ENCODE measurements at places on chromosomes 1 and 21.

DNA sequence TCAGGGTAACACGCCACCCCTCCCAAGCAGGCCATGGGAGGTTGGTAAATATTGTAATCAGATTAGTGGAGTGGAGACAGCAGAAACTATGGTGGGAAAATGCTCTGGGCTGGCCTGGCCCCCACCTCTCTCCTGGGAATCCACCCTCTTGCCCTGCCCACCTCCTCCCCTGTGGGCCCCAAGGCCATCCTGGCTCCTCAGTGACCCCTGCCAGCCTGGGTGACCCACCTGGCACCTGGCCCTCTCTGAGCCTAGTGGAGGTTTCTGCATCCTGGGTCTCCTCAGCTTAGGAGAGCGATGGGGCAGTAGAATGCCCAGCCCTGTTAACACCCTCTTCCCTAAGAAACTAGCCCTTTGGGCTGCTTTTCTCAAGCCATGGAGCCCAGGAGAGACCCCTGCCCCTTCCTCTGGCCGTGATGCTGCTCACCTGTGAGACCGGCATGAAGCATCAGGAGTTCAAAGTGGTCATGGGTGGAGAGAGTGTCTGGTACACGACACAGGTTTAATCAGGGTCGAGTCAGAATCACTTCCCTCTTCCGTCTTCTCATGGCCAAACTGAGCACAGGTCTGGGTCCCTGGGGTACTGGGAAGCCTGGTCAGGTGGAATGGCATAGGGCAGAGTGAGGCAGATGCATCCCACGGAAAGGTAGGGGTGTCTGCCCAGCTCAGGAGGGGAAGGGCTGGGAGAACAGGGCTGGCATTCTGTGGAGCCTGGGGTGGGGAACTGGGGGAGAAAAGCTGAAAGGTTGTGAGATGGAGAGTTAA is 10.7 kb upstream of the DMBX1 start:
- DNase-seq = no peak

DNA sequence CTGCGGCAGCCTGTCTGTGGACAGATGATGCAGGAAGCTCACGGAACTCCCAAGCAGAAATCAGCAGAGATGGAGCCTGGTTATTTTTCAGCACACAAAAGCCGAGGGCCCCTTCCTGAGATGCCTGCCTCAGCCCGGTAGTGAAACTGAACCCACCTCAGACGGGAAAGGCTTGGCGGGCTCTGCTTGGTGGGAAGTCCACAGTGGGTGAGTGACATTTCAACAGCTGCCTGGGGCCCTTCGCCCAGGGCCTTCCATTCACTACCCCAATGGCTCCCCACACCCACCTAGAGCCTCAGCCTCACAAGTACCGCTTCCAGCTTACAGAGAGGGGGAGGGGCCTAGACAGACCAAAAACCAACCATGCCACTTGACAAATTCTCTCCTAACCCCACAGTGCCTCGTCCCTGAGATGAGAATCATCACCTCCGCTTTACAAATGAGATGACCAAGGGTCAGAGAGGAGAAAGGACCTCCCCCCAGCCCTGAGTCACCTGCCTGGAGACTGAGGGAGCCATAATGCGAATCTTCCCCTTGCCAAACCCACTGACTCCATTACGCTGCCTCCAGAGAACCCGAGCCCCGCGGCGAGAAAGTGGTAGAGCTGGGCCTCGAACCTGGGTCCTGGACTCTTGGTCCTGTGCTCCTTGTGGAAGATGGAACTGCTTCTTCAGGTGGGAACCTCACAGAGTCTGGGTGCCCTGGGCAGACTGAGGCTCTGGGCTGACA is 3.4 kb upstream of the ECE1 start:
- DNase-seq = no peak

DNA sequence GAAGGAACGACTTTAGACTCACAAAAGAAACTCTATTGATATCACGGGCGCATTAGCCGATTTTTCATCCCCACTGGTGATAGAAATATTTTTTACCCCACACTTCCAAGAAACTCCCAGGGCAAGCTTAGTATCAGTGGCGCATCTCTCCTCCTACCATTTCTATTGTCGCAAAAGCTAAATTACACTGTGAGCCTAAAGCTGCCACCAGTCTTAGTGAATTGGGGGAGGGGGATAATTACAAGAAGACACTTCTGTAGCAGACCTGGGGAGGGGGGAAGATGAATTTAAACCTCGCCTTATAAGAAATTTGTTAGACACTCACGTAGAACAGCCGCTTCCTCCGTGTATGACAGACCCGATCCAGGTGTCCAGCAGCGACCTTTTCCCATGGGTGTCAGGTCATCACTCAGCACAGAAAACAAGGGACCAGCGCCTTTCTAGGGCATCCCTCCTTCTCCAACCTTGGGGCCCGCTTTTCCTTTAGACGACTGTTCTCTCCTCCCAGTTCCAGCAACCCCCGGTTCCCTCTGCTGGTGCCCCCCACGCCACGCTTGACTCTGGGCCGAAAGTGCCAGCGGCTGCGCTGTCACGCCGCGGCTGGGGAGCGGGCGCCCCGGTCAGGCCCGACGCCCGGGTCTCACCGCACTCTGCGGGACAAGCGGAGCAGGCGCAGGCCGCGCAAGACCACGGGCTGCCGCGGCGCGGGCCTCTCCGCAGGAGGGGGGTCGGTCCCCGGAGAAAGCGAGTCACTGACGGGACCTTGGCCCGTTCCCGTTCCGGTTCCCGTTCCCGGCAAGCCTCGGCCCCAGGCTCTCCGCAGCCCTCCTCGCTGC is 821 bp downstream of the PHC2 start:
- DNase-seq = peak; percentile 25

GRCh38 chr1:33119050-33119449 is 38.1 kb downstream of the AZIN2 start:
- no peak for DNase-seq

DNA sequence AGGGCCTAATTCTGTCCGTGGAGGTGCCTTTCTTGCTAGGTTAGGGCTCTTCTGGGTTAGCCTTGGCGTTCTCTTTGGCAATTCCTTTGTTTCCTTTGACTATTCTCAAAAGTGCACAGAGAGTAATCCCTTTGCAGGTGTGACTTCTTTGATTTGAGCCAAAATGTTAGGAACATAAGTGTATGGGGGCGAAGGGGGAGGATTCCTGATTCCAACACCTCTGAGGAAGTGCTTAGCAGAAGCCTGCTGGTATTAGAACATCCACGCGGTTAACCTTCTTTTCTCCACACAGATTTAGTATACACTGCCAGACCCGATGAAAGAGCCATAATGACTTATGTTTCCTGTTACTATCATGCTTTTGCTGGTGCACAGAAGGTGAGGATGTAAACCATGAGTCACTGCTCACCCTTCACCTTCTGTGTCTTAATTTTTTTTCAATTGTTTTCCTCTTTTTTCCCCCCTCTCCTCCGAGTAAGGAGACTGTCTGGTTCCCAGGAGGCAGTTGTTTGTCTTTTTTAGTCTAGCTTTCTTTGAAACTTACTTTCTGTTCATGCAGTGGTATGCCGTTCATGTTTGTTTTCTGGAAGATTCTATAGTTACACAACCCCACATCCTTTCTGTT is 48.0 kb downstream of the ACTN2 start:
- DNase-seq = no peak

DNA sequence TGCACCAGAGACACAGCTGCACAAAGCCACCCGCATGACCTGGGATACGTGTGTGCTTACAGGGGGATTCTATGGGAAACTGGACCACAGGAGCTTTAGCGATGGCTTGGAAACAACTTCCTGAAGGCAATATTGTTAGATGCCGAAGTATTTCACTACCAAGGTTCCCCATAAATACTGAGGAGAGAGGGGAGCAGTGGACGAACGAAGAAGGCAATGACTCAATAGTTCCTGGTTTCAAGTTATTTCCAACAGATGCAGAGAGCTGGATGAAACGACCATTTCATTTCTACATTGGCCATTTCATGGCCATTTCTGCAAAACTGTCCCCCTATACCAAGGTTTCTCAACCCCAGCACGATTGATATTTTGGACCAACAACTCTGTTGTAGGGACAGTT is 61.3 kb downstream of the CD34 start:
- DNase-seq = no peak

DNA sequence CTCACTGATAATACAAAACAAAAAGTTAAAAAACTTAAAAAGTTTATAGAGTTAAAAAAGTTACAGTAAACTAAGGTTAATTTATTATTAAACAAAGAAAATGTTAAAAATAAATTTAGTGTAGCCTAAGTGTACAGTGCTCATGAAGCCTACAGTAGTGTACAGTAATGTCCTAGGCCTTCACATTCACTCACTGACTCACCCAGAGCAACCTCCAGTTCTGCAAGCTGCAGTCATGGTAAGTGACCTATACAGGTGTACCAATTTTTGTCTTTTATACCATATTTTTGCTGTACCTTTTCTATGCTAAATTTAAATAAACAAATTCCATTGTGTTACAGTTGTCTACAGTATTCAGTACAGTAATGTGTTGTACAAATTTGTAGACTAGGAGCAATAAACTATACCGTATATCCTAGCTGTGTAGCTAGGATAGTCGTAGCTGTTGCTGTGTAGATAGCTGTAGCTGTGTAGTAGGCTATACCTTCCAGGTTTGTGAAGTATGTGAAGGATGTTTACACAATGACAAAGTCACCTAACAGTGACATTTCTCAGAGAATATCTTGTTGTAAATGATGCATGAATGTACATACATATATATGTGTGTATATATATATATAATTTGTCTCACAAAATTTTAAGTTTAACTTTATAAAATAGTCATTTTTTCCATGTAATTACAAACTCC is 140.2 kb downstream of the TGFB2 start:
- no peak for DNase-seq

DNA sequence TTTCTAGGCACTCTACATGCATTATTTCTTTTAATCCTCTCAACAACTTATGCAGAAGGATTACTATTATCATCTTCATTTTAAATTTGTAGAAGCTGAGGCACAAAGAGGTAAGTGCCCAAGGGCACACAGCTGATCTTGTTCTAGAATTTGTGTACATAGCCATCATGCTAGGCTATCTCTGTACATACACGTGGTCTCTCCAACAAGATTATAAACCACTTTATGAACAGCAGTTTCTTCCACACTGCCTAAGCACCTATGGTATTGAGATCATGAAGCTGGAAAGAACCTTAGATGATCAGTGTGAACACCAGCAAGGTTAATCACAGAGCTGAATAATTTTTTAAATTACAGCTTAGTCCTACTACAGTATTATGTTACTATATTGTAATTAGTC is 28.9 kb downstream of the UCHL5 start:
- no peak for DNase-seq

DNA sequence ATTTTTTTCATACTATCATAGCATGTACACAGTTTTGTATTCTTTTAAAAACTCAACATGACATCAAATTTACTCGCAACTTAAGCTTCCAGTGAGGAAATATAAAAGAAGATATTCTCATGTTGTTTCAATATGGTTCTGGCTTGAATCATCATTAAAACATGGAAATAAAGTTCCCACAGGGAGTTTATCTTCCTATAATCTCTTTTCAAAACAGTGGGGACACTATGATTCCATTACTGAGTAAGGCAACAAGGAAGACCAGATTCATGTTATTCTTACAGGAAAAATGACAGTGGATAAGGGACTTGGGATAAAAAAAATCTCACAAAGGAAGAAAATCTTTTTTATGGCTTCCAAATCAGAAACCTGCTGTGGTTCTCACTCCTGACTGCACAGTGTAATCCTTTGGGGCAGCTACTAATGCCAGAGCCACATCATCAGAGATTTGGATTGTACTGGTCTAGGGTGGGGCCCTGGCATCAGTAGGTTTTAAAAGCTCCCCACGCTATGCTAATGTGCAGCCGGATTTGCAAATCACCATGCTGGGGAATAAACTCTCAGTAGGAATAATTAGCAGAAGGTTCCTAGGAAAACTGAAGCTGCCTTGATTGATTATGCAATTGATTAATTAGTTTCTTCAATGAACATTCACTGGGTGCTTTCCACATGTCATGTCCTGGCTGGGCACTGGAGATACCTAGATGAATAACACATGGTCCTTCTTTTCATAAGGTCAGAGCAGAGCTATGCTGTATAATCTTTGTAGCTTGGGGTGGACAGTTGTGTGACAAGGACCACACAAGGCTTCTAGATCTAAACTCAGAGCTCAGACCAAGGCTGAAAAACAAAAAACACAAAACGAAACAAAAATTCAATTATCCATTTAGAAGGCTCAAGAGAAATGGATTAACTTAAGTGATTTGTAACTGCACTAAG is 71.1 kb upstream of the C8B start:
- DNase-seq = no peak

GRCh38 chr21:28127175-28127785 is 865.4 kb downstream of the LTN1 start:
- no peak for DNase-seq

DNA sequence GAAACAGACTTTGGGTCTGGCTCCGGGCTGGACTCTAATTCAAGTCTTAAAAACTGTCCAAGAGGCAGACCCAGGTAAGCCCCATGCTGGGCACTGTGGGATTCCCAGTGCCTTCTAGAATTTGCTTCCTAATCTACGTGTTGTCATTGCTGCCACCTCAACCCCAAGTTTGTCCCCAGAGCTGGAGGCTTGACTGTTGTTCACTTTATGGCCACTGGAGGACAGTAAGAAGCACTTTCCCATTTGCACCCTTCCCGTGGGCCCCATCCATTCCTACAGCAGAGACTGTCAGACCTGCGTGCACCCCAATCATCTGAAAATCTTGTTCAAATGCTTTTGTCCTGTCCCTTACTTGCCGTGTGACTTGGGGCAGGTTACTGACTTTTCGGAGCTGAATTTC is 29.4 kb upstream of the VASH2 start:
- no peak for DNase-seq

GRCh38 chr1:167489571-167490340 is 28.6 kb downstream of the CD247 start:
- DNase-seq = peak; percentile 65

DNA sequence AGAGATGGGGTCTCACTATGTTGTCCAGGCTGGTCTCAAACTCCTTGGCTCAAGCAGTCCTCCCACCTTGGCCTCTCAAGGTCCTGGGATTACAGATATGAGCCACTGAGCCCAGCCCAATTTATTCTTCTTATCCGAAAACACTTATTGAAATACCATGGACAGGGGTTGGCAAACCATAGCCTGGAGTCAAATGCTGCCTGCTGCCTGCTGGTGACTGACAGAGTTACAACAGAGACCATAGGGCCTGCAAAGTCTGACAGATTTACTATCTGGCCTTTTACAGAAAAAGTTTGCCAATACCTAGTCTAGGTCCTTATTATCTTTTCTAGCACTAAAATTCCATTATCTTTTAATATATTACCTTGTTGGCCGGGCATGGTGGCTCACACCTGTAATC is 87.1 kb upstream of the ZNF281 start:
- no peak for DNase-seq
